Erythroblast (primary cell): ENCODE measurements at places on chromosomes 1 and 21.
A peak's percentile ranks its signal among the peaks of the same experiment; 100 is the strongest.

- no peak for DNase-seq
Measured at GRCh38 chr21:33890187-33890586, 25.4 kb downstream of the ATP5PO start.

DNA sequence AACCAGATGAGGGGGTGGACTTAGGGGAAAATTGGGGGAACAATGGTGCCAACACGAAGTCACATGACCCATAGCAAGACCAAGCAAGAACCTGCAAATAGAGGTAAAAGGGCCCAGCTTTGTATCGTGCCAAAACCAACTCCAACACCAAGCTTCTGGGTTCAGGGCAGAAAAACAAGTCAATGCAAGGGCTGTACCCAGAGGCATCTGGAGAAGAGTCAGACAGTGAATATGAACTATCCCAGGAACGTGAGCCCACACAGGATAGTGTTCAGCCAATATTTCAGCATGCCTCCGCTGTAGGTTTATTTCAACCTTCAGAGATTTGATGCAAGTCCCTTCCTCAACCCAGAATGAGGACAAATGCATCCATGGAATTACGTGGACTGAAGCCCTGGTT lies 15.0 kb upstream of the ZMYM6 start:
- no peak for DNase-seq

- no peak for DNase-seq
Measured at GRCh38 chr1:70427976-70428375, 16.9 kb downstream of the CTH start.

DNA sequence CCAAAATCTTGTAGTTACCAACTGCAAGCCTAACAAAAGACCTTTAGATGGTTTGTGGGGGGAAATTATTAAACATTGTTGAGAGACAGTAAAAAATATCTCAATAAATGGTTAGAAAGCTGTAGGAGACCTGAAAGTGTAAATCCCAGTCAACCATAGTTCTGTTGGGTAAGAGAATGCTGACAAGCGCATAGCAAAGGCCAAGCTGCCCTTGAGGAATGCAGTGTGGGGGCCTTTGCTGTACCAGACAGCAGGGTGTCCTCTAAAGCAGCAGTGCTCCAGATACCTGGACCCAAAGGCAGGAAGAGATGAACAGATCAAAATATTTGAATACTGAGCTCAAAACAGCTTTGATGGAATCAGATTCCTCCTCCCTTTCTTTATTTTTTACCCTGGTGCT lies 54.6 kb downstream of the OBSCN start:
- DNase-seq: no peak

DNA sequence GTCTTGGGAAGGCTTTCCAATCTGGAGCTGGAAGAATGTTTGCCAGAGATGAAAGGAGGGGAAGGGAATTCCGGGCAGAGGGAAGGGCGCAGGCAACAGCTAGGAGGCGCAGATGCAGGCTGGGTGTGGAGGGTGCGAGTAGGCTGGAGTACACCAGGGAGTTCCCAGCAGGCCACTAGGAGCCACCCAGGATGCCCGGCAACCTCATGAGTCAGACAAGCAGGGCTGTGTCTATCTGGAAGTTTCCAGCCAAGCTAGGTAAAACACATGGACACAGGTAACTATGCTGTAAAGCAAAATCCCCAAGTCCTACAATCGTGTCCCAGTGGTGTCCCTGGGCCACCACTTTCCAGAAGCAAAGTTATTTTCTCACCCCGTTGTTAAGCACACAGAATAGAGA lies 990 bp upstream of the NBL1 start:
- no peak for DNase-seq

- DNase-seq: no peak
Measured at GRCh38 chr1:153608742-153609584, 4.0 kb downstream of the S100A16 start.

DNA sequence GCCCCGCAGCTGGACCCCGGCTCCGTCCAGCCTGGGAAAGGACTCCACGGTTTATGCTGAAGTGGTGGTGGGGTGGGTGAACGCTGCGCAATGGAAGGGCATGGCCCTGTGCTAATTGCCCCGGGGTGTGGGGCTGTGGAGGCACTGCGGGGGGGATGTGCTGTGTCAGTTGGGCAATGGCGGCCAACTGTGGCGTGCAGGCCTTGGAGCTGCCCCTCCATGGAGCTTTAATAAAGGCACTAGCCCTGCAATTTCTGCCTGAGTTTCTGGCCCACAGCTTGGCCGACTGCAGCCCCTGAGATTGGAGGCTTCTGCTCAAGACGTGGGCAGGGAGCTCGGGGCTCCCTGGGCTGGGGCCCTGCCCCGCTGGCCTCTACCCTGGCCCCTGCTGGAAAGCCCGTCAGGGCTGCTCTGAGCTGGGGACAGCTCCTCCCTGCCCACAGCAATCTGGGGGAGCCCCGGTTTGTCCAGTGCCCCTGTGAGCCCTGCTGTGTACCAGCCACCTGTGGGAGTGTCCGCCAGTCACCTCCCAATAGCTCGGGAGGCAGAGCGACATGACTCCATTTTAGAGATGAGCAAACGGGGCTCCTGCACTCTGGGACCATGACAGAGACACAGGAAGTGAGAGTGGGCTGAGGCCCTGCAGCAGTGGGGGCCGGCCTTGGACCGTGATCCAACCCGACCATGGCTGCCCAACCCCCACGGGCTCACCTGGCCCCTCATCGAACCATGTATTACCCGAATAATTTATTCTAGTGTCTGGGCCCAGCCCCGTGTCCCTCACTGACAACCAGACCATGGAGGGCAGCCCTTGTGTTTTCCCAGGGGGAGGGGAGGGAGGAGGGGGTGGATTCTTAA lies 8.7 kb upstream of the TNFRSF14 start:
- DNase-seq: no peak

- DNase-seq: no peak
Measured at GRCh38 chr1:246020211-246020954, 486.7 kb downstream of the SMYD3 start.

GRCh38 chr1:147201786-147202185 lies 23.4 kb downstream of the FMO5 start:
- DNase-seq: no peak

GRCh38 chr21:23986214-23986613 lies 1621.1 kb downstream of the MRPL39 start:
- DNase-seq: no peak

- DNase-seq: no peak
Measured at GRCh38 chr1:178284058-178284457, 190.2 kb downstream of the RASAL2 start.

DNA sequence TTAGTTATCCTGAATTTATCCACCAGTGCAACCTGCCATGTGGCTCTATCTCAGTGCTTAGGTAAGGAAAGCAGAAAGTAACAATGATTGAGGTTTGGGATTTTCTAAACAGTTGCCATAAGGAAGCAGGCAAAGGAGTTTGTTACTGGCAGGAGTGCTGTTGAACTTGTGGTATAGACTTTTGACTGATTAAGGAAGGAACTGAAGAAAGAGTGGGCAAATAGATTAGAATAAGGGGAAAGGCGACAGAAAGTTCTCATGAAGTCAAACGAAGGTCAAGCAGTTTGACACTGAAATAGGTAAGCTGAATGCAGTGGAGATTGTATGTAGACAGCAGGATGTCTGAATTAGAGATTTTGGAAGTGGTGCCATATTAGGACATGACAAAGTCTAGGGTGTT lies 24.2 kb upstream of the CR2 start:
- no peak for DNase-seq

DNA sequence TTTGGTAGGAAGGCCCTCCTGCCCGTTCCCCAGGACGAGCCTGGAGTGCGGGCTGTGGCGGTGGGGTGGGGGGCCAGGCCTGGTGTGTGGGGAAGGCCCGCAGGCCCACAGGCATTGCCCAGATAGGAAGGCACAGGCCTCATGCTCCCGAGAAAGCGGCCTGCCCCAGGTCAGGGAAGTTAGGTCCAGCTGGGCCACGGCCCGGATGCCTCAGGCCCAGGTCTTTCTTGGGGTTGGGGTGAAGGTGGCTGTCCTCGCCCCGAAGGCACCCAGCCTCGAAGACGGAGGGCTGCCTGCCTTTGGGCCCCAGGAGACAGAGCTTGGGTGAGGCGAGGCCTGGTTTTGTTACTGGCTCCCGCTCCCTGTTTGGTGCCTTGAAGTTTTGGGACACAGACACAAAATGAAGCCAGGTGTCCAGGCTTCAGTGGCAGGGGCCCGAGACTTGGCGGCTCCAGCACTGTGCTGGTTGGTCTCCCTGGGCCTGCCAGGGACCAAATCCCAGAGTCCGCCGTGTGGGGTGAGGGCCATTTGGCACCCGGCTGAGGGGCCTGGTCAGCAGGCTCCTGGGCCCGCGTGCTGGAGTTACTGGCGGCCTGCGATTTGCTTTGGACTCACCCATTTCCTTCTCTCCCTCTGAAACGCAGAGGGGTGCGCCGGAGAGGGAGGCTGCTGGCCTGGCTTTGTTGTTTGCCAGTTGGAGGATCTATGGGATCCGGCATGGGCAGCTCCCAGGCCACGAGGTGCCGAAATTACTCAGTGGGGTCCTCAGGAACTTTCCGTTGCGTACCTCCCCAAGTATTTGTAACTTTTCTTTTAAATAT lies 2.0 kb downstream of the SKI start:
- peak; percentile 52 for DNase-seq

GRCh38 chr21:44263768-44264167 lies 2.1 kb upstream of the DNMT3L start:
- no peak for DNase-seq

- peak; percentile 2 for DNase-seq
Measured at GRCh38 chr1:186244825-186245224, 130.2 kb downstream of the TPR start.

- DNase-seq: no peak
Measured at GRCh38 chr21:39658066-39658465, 45.3 kb downstream of the B3GALT5 start.

DNA sequence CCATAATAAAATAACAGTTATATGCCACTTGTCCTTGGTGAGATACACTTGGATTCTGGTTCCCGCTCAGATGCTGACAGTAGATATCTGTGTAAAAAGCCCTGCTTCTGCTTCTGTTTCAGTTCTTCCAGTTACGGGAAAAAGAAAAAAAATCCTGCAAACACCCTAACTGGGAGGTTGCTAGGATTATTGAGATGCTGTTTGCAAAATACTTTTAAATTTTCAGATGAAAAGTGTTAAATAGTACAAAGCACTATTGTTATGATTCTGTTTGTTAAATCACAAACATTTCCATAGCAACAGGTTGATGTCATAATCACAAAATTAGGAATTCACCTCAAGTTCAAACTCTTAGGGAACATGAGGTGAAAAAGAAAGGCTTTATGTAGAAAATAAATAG lies 232.3 kb downstream of the HMCN1 start:
- no peak for DNase-seq

DNA sequence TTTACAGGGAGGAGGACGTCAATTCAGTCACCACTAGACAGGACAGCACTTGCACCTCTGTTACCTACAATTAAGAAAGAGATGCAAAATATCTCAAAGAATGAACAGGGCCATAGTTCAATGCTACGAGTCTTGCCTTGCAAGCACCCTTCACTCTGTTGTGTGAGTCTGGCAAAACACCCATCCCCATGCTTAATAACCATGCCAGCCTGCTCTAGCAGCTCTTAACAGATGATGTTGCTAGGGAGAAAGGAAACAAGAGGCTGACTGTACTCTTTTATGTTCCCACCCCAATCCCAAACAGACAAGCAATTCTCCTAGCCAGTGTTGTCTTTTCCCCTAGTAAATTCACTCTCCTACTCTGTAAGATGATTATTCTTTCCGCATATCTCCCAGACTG lies 5.3 kb downstream of the CBR1 start:
- no peak for DNase-seq

- no peak for DNase-seq
Measured at GRCh38 chr21:37571442-37571841, 204.9 kb downstream of the DYRK1A start.

DNA sequence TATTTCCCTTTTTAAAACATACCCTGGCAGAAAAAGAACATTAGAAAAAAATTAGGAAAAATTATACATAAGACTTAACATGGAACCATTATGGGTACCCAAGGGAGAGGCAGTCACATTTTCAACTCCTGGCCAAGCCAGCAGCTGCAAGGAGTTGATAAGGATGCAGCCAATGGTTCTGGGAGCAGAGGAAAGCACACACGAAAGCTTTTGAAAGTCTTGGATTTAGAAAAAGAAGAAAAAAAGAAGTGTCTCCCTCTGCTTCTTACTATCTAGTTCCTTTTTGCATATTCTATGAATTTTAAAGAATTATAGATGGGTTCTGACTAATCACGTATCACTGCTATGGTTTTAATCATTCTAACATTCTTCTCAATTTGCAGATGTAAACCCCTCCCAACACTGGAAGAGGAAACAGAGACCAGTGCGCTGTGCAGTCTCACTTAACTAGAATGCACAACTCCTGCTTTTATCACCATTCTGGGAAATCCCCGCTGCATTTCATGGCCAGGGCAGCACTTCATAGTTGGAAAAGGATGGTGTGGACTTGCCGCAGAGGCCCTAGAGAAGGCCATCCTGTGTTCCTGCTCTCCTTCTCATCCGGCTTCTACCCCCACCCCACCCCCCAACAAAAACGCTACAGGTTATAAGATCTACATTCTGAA lies 2.7 kb upstream of the CD58 start:
- peak; percentile 89 for DNase-seq

- no peak for DNase-seq
Measured at GRCh38 chr1:87103074-87103473, 188.6 kb downstream of the HS2ST1 start.

- no peak for DNase-seq
Measured at GRCh38 chr1:29708796-29709703, 472.7 kb downstream of the PTPRU start.

GRCh38 chr1:5311634-5312292 lies 657.4 kb downstream of the AJAP1 start:
- DNase-seq: no peak

DNA sequence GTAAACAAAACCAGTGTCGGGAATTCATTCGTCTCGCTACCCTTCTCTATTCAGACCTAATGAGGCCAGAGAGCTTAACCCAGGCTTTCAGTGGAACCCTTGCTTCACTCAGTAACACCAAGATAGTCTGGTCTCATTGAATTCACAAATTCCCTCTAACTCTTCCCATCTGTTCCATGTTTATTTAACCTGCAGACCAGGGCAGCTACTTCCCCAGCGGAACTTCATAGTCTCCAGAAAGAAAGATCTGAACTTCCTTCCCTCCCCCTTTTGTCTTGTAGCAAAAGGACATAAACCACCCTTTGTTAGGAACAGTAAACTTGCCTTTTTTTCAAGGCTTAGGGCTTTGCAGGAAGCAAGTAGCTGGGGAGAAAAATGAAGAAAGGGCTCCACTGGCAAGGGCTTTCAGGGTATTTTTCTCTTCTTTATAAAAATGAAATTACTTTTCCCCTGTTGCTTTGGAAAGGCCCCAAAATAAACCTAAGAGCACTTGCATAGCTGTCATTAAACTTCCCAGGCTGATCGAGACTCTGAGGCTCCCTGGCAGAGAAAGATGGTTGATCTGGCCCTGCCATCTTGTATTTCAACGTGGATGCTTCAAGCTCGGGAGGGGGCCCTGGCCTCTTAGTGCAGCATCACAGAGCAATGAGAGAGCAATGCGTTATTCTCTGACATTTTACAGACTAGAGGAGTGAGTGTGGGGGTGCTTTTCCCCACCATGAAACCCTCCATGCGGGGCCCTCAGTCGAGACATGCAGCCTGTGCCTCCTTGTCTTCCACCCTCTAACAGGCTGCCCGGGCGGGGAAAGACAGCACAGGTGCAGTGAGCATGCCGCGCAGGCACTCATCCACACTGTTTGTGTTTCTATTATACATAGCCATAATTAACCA lies 30.0 kb downstream of the MIS18A start:
- no peak for DNase-seq

- DNase-seq: no peak
Measured at GRCh38 chr1:63316598-63316983, 5.8 kb upstream of the FOXD3 start.
